ENCODE measurements at places on chromosomes 7 and 10.
A peak's percentile ranks its signal among the peaks of the same experiment; 100 is the strongest.

DNA sequence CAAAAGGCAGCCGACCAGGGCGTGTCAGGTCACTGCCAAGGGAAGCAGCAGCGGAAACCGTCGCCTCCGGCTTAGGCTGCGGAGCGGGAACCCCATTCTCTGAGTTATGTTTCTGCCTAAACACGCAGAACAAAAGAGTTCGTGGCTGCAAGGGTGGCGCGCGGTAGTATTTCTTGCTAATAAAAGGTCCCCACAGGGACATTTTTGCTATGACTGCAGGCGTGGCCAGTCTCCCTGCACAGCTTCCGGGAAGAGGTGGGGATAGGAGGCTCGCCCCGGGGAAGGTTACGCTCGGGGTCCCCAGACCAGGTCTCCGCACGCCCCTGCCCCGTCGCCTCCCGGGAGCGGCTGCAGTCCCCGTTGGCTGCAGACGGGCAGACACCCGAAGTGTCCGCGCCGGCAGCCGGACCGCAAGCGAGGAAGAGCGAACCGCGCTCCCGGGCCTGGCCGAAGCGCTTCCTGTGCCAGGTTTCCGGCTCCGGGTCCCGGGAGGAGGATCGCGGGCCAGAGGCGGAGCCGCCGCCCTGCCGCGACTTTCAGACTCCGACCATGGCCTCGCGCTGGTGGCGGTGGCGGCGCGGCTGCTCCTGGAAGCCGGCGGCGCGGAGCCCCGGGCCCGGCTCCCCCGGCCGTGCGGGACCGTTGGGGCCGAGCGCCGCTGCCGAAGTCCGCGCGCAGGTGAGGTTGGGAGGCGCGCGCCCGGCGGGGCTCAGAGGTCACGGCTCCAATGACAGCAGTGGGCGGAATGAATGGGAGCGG is at the start of gene PDSS1:
Gene PDSS1 (plus strand): TSS at position 539 of the 759 bp plus-strand sequence. CDS start 11 bp downstream, at position 550.
- peak; percentile 41 for DNase-seq

- DNase-seq = no peak
These were observed 228.4 kb upstream of the INHBA start for GRCh38 chr7:41931263-41931646.

DNA sequence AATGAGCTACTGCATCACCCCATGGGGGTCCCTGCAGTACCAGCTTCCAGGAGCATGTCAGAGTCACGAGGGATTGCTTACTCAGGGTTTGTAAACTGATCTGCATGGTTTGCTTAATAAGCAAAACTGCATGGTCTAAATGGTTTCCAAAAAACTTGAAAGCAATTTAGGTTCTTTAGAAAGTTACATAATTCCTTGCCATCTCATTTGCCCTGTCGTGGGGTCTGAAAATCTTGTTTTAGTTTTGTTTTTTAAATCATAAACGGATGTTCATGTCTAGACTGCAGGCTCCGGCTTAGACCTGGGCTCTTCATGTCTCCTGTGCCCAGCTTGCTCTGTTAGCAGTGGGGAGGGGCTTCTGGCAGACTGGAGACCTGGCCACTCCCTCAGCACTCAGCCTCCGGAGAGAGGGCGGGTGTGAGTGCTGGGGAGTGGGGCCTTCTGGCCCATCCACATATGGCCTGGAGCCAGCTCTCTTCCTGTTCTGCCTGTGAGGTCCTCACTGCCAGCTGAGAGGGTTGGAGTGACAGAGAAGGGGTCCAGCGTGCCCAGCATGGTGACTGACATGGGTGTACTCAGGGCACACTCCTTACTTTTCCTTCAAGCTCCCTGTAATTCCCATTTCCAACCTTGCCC is 17.5 kb downstream of the PRF1 start:
- no peak for DNase-seq

DNA sequence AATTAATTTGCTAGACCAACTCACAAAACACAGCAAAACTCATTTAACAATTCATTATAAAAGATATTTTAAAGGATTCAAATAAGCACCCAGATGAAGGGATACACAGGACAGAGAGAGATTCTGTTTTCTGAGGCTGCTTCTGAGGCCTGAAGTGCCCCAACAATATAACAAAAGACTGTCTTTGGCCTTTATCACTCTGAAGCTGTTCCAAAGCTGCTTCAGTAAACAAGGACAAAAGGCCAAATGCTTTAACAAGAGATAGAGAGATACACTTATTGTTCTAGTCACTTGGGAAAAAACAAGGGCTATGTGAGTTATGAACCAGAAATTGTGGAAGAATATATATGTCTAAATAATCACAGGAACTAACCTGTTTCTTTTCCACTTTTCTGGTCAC is 223.7 kb downstream of the CXCL12 start:
- DNase-seq = no peak

GRCh38 chr10:83806717-83807116 is 332.6 kb upstream of the GHITM start:
- DNase-seq = no peak

- no peak for DNase-seq
These were observed 99.1 kb downstream of the PLCE1 start for GRCh38 chr10:94092848-94093247.

- DNase-seq = peak; percentile 28
These were observed 2.6 kb upstream of the TMEM130 start for GRCh38 chr7:98872328-98872924.

DNA sequence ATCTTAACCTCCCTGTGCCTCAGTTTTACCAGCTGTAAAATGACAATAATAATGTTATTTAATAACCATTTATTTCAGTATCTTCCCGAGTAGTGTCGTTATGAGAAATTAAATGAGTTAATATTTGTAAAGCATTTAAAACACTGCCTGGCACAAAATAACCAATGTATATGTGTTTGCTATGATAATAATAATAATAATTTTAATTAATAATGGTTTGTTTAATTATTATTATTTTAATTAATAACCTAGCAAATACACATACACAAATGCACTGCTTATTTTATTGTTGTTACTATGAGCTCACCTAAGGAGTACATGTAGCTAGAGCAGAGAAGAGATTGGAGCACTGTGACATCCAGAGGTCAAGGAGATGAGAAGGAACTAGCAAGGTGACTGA is 18.2 kb upstream of the GPNMB start:
- no peak for DNase-seq

GRCh38 chr7:146115548-146115850 is 1.1 kb upstream of the CNTNAP2 start:
- DNase-seq = no peak

DNA sequence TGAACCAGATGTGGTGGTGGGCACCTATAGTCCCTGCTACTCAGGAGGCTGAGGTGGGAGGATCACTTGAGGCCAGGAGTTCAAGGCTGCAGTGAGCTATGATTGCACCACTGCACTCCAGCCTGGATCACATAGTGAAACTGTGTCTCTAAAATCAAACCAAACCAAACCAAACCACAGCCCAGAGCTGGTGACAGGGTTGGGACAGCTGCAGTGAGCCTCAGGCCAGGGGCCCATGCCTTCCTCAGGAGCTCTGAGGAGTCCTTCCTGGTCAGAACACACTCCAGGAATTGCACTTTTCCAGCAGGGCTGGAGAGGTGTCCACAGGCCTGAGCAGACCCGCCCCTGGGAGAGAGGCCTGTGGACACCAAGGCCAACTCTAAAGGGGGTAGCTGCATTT is 32.5 kb upstream of the OCM2 start:
- no peak for DNase-seq

GRCh38 chr7:150412518-150413488 is 33.7 kb downstream of the ZNF775 start:
- DNase-seq = no peak

GRCh38 chr7:159007364-159007995 is 137.2 kb downstream of the VIPR2 start:
- no peak for DNase-seq

- no peak for DNase-seq
These were observed 89.6 kb downstream of the CACNB2 start for GRCh38 chr10:18229826-18230225.

GRCh38 chr10:75861582-75861981 is 430.2 kb downstream of the LRMDA start:
- DNase-seq = no peak

DNA sequence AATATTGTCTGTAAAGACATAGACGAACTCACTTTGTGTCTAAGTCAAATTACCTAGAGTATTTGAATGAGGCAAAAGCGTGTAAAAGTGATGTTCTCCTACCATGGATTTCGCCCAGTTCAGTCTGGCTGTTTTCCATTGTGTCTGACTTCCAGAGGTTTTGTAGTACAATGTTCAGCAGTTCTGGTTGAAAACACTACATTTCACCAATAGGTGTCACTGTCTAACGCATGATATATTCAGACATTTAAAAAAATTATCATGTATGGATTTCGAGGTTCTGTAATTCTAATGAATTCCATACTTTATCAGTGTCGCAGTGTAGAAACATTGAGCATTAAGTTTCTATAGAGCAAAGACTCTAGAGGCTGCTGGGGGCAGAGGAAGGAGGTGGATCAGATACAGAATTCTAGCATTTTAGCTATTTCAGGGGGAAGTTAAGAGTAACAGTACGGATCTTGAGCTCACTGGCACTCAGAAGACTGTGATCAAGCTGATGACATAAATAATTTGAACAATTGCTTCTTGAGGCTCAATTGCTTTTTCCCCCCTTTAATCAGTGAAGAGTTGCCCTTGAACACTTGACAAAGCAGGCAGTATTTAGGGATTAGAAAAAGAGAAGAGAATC is 196.9 kb upstream of the RHOBTB1 start:
- DNase-seq = no peak

GRCh38 chr10:11043039-11043438 is 25.4 kb downstream of the CELF2 start:
- no peak for DNase-seq

Data from CD8-positive, alpha-beta memory T cell (primary cell).